Hindlimb muscle (tissue), 1 donor: ENCODE measurements at places on chromosomes 7 and 10.
A peak's percentile ranks its signal among the peaks of the same experiment; 100 is the strongest.

DNA sequence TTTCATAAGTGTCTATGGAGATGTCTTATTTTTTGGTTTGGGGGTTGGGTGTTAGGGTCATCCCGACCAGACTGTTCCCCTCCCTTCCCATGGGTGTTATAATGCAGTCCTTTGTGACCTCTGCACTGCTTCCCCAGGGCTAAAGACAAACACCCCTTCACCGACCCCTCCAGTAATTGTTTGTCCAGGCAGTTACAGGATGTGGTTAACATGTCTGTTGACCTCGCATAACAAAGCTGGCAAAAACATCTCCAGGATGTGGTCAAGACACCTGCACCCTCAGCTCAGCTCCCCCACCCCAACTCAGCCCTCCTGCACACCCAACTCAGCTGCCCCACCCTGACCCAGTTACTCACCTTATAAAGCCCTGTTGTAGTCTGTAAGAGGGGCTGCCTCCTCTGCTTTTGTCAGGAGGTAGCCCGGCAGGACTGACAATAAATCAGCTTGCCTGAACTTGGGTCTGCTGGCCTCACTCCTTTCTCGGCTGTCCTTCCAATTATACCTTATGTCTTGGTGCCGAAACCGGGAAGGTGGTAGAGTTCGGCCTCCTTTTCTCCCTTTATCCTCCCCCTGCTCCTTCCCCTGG lies 102.2 kb downstream of the ZNF92 start:
- no peak for DNase-seq

DNA sequence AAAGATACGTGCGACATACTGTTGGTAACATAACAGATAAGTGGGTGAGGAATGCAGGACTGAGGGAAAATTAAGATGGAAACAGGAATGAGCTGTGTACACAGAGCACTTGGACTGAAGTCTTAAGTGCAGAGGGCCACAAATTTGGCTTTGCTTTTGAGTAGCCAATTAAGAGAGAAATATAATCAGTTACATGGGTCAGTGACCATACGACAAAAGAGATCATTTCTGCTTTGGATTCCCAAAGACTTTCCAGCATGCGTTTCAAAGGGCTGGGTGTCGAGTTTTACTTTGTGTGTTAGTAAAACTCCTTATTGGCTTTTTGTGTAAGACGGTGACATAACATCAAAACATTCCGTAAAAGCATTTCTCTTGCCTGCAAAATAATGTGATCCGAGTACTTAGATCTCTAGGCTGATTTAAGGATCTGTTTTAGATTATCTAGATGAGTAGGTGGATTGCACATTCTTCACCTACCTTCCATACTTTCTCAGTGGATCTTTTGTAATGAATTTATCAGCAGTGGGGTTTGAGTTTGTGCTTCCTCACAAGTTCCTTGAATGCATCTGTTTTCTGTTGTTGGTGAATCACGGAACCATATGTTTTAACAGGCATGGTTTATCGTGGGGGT lies 7.5 kb downstream of the RABGEF1 start:
- DNase-seq = no peak

DNA sequence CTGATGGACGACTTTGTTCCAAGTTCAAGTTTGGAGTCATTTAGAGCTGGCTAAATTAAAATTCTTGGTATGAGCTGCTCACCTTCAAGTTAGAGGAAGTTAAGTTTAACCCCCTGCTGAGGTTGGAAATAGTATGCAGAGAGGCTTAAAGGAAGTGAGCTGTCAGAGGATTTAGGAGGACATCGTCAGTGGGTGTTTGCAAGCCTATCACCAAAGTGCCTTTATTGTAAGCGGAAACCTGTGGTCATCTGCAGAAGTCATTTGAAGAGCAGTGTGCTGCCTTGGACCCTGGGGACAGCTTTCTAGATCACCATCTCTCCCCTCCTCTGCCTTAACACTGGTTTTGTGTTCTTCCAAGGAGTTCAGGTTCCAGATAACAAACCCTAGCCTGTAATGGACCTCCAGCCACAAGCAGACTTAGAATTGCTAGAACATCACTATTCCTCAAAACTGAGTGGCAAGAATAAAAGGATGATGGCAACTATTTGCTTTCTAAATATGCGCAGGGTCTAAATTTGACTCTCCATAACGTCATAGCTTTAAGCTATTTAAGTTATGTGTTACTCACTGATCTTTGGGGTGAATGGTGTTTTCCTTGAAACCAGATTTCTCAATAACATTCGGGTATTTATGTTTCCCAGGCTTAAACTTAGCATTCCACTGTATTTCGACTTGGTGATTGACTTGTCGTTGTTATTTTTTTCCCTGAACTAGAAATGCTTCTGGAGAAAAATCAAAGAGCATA lies 93.4 kb downstream of the SLC39A12 start:
- DNase-seq = no peak

GRCh38 chr7:110347081-110347480 lies 743.8 kb upstream of the LRRN3 start:
- DNase-seq = no peak

GRCh38 chr7:140231771-140232491 lies 55.1 kb upstream of the KDM7A start:
- no peak for DNase-seq

GRCh38 chr7:140326116-140326928 lies 72.0 kb downstream of the SLC37A3 start:
- peak; percentile 76 for DNase-seq

GRCh38 chr7:155521007-155521742 lies 25.2 kb downstream of the CNPY1 start:
- DNase-seq = no peak

GRCh38 chr7:115146148-115146547 lies 224.3 kb downstream of the MDFIC start:
- no peak for DNase-seq

DNA sequence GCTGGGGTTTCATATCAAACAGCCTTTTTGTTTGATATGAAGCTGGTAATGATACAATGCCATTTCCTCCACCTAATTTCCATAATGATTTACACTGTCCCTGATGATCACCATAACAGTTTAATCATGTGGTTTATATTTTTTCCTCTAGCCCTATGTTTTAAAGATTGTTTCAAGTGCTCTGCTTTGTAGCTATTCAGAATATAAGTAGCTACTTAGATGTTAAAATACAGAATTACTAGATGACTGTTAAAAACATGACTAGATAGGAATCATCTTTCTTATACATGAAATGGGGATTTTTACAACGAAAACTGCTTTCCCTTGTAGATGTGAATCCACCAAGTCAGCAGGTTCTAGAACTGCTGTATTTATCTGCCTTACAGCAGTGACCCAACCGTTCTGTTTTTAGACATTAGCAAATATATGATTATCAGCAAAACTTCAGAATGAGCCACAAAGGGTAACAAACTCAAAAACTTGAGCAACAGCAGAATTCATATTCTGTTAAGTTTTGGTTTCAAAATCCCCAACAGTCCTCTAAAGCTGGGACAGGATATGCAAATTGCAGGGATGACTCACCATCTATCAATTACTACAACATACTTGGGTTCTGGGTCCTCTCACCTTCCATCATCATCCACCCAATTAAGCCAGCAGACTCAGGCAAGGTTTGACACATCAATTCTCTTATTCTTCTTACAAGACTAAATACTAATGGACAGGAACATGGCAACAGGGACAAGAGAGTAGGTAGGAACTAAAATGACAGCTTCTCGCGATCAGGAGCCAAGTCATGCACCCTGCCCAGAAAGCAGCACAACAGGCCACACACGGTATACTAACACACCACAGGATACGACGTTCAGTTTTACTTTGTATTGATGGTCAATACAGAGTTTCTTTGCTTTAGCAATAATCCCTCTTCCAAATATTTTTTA lies 83.9 kb downstream of the PIP4K2A start:
- DNase-seq = no peak

DNA sequence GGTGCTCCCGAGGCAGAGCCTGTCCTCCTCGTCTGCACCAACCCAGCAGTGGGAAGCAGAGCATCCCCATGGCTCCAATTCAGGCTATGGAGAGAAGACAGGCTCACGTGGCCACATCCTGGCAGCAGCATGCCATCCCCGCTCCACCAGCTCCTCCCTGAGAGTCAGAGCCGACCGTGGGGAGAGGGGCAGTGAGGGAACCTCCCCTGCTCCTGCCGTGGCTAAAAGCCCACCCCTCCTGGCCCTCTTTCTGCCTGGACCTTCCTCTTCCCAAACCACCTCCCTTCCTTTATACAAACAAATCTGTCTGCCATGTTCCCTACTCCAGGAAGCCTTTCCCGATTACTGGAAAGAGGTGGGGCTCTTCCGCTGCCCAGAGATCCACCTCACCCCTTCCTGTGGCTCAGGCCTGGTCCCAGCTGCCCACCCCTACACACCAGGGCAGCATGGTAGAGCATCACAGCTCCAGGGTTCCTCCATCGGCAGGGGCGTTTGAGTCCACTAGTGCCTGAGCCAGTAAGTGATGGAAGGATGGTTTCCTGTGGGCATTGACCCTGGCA lies 10.8 kb upstream of the AQP1 start:
- DNase-seq = no peak

- DNase-seq = peak; percentile 72
These were observed 4.6 kb downstream of the ARPC1B start for GRCh38 chr7:99379043-99379577.

GRCh38 chr7:142438235-142438922 lies 180.5 kb upstream of the PRSS58 start:
- DNase-seq = no peak

- DNase-seq = no peak
These were observed 22.7 kb downstream of the FAM133B start for GRCh38 chr7:92567460-92567859.

GRCh38 chr10:63491588-63492316 lies 26.0 kb upstream of the JMJD1C start:
- DNase-seq = peak; percentile 74

- peak; percentile 73 for DNase-seq
These were observed 426.1 kb upstream of the LRRN3 start for GRCh38 chr7:110664803-110665202.

GRCh38 chr10:3654496-3654895 lies 130.5 kb downstream of the KLF6 start:
- DNase-seq = no peak

DNA sequence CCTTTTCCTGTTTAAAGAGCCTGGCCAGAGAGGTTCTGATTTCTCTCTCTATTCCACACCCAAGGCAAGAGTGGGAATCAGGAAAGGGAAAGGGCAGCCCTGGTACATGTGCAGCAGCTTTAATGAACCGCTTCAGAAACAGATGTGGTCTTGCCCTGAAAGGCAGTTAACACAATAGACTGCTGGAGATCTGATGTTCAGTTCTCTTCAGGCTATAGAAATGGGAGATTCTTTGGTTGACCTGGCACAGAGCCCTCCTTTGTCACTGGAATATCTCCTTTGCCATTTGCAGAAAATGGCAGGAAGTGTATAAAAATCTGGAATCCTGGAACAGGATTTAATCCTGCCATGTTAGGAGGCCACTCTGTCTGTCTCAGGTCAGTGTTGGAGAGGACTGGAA lies 36.3 kb upstream of the EXOC6 start:
- no peak for DNase-seq
